ENCODE measurements at places on chromosomes 3 and 15. TPM values are rescaled to one million over a fixed set of nuclear protein-coding genes. Genes with fewer than 3 reads are reported as not detected.

Gene SLC6A20
- not detected for total RNA-seq

Gene LYZL4
- total RNA-seq = not detected

Gene CADPS
- 0.50 TPM for total RNA-seq

Gene TM4SF1
- 155 TPM for total RNA-seq

Gene C3orf20
- total RNA-seq = not detected

Gene P2RY12
- not detected for total RNA-seq

Gene NTRK3
- total RNA-seq = not detected

Gene MYO5C
- total RNA-seq = 0.15 TPM

Gene MAGEL2
- total RNA-seq = 0.84 TPM

Gene P2RY14
- not detected for total RNA-seq

Gene DPPA2
- total RNA-seq = not detected

Gene ARPC4
- 196 TPM for total RNA-seq

Gene TRPM1
- total RNA-seq = not detected

Gene CLRN1
- not detected for total RNA-seq

Gene DNASE1L3
- not detected for total RNA-seq

Gene KLHL40
- not detected for total RNA-seq

Gene PARP3
- total RNA-seq = 12.5 TPM

Gene CASR
- not detected for total RNA-seq

Gene BCL2A1
- not detected for total RNA-seq

Gene FAM3D
- total RNA-seq = not detected

Gene RAB5A
- 36.8 TPM for total RNA-seq

Gene CCR5
- total RNA-seq = not detected

Gene SEMA3F
- 40.2 TPM for total RNA-seq

Gene CPB1
- total RNA-seq = 0.15 TPM

Gene SCG3
- not detected for total RNA-seq

Gene CCDC80
- 114 TPM for total RNA-seq

Gene ALAS1
- 44.6 TPM for total RNA-seq

Gene PTX3
- total RNA-seq = 276 TPM

Gene DLL4
- total RNA-seq = under 0.01 TPM

Gene CIP2A
- 20.5 TPM for total RNA-seq

Gene UBP1
- 44.6 TPM for total RNA-seq
